ENCODE measurements at places on chromosomes 12 and 14. TPM values are rescaled to one million over a fixed set of nuclear protein-coding genes. Genes with fewer than 3 reads are reported as not detected.

DNA sequence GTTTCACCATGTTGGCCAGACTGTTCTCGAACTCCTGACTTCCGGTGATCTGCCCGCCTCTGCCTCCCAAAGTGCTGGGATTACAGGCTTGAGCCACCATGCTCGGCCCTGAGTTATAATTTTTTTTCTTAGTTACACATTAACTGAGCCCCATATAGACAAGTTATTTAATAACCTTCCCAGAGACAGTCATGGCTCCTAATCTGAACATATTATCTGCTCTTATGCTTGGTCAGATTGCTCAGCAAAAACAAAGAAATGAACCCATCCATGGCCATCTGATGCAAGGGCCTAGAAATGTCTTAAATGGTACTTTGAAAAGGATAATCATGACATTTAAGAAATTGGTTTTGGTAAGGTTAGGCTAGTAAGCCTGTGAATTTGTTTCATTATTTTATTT, 13.0 kb downstream of the SAMD15 start:
- no peak for DNase-seq

- no peak for DNase-seq
Observed at GRCh38 chr12:125454291-125454690, 389.1 kb downstream of the AACS start.

GRCh38 chr12:44184499-44185206, 348.8 kb downstream of the TMEM117 start:
- no peak for DNase-seq

GRCh38 chr12:98253207-98254037, 262.0 kb upstream of the TMPO start:
- DNase-seq, result no peak

DNA sequence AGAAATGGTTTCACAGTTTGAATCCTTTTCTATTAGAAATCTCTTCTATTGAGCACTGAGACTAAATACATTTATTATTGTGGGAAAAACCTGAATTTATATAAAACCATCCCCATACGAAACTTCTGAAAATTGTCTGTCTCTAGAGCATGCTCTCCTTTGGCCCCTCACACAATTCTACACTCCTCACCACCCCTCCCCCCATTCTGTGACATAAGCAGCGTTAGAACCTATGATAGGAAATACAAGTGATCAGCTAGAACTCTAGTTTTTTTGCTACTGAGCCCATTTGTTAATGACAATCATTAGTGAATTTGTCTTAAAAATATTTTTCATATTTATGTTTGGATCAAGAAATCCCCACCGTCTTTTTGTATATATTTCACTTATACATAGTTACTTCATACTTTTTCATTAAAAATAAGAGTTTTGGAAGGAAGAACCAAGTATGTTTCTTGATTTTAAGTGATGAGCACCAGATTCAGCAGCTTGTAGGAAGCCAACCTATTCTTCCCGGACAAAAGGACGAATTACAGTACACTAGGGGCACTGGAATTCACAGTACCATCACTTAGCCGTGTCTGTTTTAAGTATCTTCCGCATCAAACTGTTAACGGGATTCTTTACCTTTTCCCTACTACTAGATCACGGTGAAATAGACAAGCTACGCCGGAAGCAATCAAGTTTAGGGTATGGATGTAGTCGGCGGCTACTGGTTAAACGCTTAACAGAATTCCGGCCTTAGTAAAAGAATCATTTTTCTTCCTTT, 724 bp downstream of the GTSF1 start:
- DNase-seq, result no peak

DNA sequence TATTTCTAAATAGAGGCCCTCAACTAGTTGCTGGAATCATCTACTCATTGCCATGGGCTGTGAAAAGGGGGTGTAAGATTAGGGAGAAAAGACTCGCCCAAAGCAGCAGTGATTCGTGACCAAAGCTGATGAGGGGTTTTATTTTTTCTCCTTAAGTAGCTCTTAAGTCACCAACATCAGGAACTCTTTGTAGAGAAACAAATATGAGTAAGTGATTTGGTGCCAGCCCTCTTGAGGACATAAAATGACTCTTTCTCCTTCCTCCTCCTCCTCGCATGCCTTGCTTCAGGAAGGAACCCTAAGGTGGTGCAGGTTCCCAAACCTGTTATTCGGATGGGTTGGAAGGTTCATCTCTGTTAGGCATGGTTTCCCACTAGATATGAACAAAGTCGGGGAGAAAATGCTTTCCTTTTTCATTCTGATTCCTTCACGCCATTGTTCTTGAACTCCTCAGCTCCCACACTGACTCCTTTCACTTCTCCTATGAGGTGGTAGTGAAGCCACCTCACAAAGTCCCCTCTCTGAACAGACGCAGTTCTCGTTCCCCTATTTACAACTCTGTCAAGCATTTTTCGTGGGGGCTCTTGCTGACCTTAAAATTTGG, 113.4 kb downstream of the ETV6 start:
- DNase-seq, result no peak

GRCh38 chr14:29741909-29742401, 185.7 kb downstream of the PRKD1 start:
- no peak for DNase-seq

GRCh38 chr12:111462210-111462769, 56.6 kb downstream of the SH2B3 start:
- no peak for DNase-seq

DNA sequence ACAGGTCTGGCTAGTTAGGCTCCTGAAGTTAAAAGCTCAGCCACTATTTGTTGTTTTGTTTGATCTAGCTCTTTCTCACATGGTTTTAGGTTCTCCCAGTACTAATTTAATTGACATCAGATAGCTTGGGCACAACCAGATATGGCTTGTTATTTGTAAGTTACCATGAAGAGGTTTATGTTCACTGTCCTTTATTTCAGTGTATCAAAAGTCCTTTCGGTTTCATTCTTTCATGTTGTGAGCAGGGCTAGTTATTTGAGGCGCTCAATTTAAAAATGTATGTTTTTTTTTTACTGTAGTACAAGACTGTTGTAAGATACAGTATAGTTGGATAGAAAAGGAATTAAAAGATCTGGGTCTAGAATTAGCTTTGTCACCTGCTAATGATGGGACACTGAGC, 7.0 kb downstream of the GPX2 start:
- peak; percentile 63 for DNase-seq

GRCh38 chr12:108745641-108746040, 14.3 kb upstream of the CORO1C start:
- no peak for DNase-seq

The TIMELESS gene
- polyA plus RNA-seq, result 2.8 TPM

The LMO3 gene
- polyA plus RNA-seq, result not detected

The RGS6 gene
- 1.0 TPM for polyA plus RNA-seq

The TAS2R10 gene
- polyA plus RNA-seq, result not detected

The MYBPC1 gene
- polyA plus RNA-seq, result not detected

The VWF gene
- polyA plus RNA-seq, result not detected

The RNASE2 gene
- polyA plus RNA-seq, result 0.29 TPM

The RNASE3 gene
- polyA plus RNA-seq, result not detected

The LRRC10 gene
- not detected for polyA plus RNA-seq

The RNASE7 gene
- not detected for polyA plus RNA-seq

The TRHDE gene
- not detected for polyA plus RNA-seq

The CHD8 gene
- 15.3 TPM for polyA plus RNA-seq

The NYNRIN gene
- not detected for polyA plus RNA-seq

The KRT74 gene
- not detected for polyA plus RNA-seq

The XRCC3 gene
- polyA plus RNA-seq, result 3.0 TPM
